RKO (cell line): ENCODE measurements at places on chromosomes 3 and 15.

GRCh38 chr3:120275618-120276017 lies 9.4 kb downstream of the GPR156 start:
- no peak for DNase-seq

DNA sequence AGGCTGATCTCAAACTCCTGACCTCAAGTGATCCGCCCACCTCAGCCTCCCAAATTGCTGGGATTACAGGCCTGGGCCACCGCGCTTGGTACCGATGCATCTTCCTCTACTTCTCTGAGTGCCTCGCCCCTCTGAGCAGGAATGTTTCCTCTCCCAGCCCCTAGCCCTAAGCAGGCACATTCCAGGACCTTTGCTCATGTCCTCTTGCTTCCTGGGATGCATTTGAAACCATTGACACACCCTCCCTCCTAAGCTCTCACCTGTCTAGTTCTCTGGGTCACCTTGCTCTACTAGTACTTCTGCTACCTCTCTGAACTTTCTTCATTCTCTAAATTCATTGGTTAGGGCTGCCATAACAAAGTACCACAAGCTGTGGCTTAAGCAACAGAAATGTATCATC lies 17.9 kb upstream of the UACA start:
- no peak for DNase-seq

DNA sequence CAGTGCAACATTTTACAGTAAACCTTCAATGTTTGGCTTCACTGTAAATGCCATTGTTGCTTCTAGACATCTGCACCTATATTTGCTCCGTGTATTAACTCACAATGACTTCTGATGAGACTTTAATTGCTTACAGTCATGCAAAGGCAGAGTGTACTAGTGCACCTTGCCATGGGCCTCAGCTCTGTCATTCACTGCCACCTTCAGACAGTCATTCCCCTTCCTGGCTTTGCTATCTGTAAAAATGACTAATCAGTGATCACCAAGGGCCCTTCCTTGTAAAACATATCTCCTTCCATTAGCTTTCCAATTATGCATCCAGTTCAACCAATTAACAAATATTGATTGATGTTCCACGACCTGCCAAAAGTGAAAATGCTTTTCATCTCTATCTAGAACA lies 120.3 kb downstream of the ARRDC4 start:
- no peak for DNase-seq

DNA sequence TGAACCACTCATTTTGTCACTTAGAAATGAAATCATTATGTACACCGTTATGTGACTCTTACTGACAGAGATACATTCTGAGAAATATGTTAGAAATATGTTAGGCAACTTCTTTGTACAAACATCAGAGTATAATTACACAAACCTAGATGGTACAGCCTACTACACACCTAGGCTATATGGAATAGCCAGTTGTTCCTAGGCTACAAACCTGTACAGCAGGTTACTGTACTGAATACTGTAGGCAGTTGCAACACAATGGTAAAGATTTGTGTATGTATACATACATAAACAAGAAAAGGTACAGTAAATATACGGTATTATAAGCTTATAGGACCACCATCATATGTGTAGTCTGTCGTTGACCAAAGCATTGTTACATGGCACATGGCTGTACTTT lies 3.7 kb downstream of the SACM1L start:
- no peak for DNase-seq

- DNase-seq = no peak
Measured at GRCh38 chr3:172410702-172411477, 37.4 kb downstream of the GHSR start.

DNA sequence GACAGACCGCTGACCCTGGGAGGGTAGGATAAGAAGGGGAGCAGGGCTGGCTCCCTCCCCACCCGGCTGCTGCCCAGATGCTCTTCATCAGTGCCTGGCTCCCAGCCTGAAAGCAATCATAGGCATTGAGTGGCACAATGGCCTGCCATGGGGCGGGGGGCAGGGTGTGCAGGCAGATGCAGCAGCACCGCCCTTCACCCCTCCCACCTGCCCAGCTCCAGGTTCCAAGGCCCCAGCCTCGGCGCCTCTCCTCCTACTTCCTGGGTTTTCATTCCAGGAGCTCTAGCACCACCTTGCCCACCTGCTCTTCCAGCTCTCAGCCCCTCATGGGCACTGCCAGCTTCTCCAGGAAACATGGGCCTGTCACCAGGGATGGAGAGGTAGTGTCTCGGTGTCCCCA lies 101.7 kb downstream of the MEGF11 start:
- no peak for DNase-seq

- no peak for DNase-seq
Measured at GRCh38 chr3:166191411-166191810, 354.2 kb upstream of the BCHE start.

DNA sequence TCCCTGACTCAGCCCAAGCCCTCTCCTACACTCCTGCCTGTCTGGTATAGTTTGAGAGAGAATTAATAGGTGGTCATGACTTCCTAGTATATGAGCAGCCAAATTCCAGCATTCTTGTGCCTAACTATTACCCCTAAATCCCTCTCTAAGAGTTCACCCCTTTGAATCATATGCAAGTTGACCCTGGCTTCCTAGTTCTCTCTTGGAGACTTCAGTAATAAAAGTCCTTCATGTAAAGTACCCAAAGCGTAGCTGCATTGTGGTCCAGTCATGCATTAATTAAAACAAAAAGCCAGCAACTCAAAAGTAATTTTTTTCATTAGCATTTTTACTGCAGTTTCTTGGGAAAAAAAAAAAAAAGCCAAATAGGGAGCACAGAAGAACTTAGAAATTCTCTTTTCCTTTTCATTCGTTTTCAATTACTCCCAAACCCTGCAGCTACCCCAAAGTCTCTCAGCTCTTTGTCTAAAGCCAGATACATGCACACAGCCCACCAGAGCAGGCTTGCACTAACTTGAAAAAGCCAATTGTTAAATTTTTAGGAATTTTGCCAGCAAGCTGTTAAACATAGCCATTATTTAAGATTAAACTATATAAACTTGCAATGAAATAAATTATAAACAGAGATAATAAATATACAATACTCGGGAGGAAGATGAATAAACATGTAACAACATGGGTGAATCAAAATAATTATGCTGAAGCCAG lies 50.1 kb upstream of the STT3B start:
- DNase-seq = no peak

- DNase-seq = no peak
Measured at GRCh38 chr15:31223478-31224350, 102.9 kb upstream of the KLF13 start.

- no peak for DNase-seq
Measured at GRCh38 chr3:112779558-112780480, 66.8 kb downstream of the CD200R1L start.

DNA sequence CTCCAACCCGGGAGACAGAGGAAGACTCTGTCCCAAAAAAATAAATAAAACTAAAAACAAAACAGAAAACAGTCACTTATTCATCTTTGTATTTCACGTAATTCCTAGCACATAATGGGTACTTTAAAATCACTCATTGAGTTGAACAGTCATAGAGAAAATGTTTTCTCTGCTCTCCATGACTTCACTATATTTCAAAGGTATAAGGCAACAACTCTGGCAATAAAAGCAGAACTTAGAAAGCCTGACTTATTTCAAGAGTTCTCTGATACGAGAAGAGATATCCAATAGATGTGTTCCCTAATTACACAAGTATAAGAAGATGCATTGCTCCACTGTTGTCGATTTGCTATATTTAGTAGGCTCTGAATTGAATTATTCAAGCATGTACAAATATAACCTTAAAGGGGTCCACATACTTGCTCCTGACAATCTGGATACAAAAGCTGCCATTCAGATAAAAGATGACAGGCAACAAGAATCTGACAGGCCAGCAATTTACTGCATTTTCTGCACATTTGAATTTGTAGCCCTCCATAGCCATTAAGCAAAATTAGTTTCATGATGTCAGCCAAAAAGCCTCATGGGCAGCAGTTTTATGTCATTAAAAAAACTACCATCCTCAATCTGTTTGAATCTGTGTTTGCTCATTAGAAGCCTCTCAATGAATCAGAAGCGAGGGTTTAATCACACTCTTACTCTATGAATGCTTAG lies 47.9 kb downstream of the PEAK1 start:
- no peak for DNase-seq

DNA sequence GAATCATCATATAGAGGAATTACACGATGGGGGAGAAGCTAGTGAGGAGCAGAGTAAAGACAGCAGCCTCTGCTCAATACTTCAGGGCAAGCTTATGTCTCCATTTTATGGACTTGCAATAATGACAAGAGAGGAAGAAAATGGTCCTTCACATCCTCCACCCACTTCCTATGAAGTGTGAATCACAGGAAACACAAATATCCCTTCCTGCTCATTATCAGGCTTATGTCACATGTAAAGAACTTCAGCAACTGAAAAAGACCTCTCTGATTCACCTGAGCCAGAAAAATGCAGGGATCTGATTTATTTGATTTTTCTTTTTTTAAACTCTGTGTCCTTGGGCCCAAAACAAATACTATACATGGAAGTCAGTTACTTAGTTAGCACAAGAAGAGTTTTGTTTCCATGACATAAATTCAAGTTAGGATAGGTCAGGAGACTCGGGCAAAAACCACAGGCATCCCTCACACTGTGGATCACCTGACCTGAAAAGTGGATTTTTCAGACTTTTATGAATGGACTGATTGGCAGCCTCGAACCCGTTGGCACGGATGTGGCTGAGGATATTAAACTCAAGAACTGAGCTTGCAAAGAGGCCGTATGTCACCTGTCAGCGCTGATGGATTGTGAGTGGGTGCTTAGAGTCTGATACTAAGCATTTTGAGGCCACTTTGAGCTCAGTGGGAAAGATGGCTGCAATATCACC lies 620.8 kb upstream of the MDFIC2 start:
- peak; percentile 39 for DNase-seq

DNA sequence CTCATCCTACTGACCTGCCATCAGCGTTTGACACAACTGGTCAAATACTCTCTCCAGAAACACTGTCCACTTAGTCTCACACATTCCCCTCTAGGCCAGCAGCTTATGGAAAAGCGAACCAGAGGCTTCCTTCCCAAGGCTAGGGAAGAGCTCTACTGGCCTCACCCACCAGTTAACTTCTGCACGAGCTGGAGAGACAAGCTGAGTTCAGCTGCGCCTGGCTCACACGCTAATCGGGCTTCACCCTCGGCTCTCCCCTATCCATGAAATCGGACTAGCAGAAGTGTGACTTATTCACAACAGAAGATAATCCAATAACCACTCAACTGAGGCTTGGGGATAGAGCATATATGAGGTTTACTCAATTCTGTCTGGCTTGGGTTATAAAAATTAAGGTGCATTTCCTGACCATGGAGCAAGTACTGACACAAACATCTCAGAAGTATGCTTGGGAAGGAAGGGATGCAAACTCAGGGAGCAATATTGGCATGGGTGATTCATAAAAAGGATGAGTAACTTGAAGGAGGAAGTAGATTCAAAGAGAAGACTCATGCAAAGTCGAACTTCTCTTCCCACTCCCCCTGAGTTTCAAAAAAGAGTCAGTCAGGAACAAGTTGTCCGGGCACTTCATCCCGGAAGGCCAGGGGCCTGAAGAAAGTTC lies 73.1 kb downstream of the XXYLT1 start:
- DNase-seq = peak; percentile 88

GRCh38 chr3:18346097-18346496 lies 79.0 kb downstream of the SATB1 start:
- no peak for DNase-seq

DNA sequence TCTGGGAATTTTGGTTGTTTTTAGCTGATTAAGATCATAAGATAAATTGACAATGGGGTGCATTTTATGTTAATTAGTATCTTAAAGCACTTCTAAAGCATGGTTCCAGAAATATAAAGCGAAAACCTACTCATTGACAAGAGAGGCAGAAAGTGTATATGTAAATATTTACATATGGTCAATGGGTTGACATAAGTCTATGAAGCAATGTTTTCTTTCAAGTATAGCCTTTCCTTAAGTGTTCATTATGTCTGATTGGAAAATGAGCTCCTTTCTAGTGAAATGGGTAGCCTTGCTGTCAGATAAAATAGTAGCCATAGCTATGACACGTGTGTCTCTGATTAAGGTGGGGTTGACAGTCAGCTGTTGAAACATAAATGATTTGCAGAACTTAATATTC lies 365.2 kb upstream of the AGTR1 start:
- DNase-seq = no peak

DNA sequence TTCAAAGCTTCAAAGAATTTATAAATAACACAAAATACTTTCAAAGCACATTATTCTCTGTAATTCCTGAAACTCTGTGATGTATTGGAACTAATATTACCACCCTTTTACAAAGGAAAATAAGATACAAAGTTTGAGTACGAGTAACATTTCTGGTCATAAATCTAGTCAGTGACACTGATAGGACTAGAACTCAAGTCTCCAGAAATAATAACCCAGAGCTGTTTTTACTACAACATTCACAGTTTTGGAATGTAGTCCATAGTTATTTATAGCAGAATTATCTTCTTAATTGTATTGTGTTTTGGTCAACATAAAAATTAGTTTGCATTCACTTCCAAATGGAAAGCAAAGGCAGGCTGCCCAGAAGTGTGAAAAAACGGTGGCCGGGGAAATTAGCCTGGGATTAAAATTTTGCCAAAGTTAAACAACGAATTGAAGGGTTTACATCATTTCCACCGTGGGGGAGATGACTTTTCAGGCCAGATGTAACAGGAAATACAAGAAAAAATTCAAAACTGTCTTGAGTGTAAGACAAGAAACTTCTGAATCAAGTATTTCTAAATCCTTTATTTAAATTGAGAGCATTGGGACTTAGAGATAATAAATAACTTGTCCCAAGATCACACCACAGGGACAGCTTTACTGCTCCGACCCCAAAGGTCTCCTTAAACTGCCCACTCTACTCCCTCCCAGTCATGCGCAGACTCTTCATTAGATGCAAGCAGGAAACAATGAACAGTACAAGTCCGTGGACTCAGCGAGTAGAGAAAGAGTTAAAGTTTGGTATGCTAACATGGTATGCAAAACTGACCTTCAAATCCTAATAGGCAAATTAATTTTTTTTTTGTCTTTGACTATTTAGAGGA lies 74.3 kb upstream of the VGLL4 start:
- peak; percentile 69 for DNase-seq

- no peak for DNase-seq
Measured at GRCh38 chr3:101414121-101414520, 93.7 kb upstream of the IMPG2 start.

- DNase-seq = no peak
Measured at GRCh38 chr15:28902856-28903255, 17.1 kb downstream of the APBA2 start.

- DNase-seq = no peak
Measured at GRCh38 chr3:187430576-187430975, 62.4 kb downstream of the RTP4 start.

- DNase-seq = no peak
Measured at GRCh38 chr15:89704411-89704810, 13.8 kb downstream of the WDR93 start.

GRCh38 chr3:101256511-101256910 lies 63.9 kb downstream of the IMPG2 start:
- no peak for DNase-seq
